ENCODE measurements at places on chromosomes 11 and 22. TPM values are rescaled to one million over a fixed set of nuclear protein-coding genes. Genes with fewer than 3 reads are reported as not detected.

Gene C11orf97
- not detected for total RNA-seq

Gene TBX10
- not detected for total RNA-seq

Gene HEPHL1
- total RNA-seq = not detected

Gene RAB36
- 2.7 TPM for total RNA-seq

Gene P4HA3
- 2.9 TPM for total RNA-seq

Gene NRXN2
- total RNA-seq = 1.0 TPM

Gene UPK3A
- not detected for total RNA-seq

Gene PDGFD
- total RNA-seq = 0.86 TPM

Gene TRIM48
- not detected for total RNA-seq

Gene NPAS4
- not detected for total RNA-seq

Gene SLC22A6
- total RNA-seq = not detected

Gene SCGB1D2
- total RNA-seq = not detected

Gene NAV2
- 7.9 TPM for total RNA-seq

Gene FGF3
- not detected for total RNA-seq

Gene NTM
- 3.1 TPM for total RNA-seq

Gene CDC45
- total RNA-seq = 1.1 TPM

Gene BDNF
- total RNA-seq = 4.6 TPM

Gene NRIP3
- 3.0 TPM for total RNA-seq

Gene CLTCL1
- 8.4 TPM for total RNA-seq

Gene GAB4
- not detected for total RNA-seq

Gene FAM180B
- 0.09 TPM for total RNA-seq

Gene OR51E2
- total RNA-seq = not detected

Gene CST6
- 0.17 TPM for total RNA-seq

Gene DEFB131B
- not detected for total RNA-seq

Gene CCDC116
- total RNA-seq = 0.26 TPM

Gene OR56A5
- not detected for total RNA-seq

Gene OPCML
- total RNA-seq = not detected

Gene JAML
- not detected for total RNA-seq

Gene OR4D5
- total RNA-seq = not detected

Gene UCP3
- 0.09 TPM for total RNA-seq

Gene SLC3A2
- total RNA-seq = 240 TPM

Gene C11orf87
- 0.16 TPM for total RNA-seq

Gene POGLUT3
- 21.0 TPM for total RNA-seq

Gene RPS6KB2
- 28.4 TPM for total RNA-seq

Gene P2RY6
- not detected for total RNA-seq

Gene ZDHHC8
- total RNA-seq = 3.5 TPM

Data from bronchial smooth muscle cell (primary cell).